ENCODE measurements at places on chromosomes 12 and 14.

GRCh38 chr14:72525087-72525915 is 368.6 kb downstream of the DPF3 start:
- DNase-seq, result no peak

GRCh38 chr12:47891356-47891755 is 13.4 kb downstream of the VDR start:
- no peak for DNase-seq

GRCh38 chr14:35849122-35849521 is 23.0 kb downstream of the BRMS1L start:
- no peak for DNase-seq

DNA sequence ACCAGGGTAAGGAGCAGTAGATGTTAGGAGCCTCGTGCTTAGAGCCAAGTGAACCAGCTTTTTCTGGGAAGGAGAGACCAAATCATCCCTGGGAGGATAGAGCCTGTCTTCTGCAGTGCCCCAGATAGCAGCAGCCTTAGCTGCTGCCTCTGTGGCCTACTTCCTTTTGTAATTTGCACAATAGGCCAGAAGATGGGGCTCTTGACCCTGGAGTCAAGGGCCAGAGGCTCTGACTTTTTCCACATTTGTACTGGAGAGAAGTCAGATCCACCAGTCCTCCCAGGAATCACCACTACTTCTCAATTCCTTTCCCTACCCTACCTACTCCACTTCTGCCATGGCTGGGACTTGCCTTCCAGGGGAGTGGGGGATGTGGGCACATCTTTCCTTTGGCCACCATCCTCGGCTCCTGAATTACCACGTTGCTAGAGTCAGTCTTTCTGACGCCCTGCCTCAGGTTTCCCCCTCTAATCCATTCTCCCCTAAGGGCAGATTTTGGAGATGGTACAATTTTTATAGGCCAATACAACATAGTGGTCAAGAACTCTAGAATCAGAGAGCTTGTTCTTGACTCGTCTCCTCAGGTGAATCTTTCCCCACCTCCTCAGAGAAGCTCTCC is 3.3 kb upstream of the SLC4A8 start:
- peak; percentile 65 for DNase-seq

- no peak for DNase-seq
Observed at GRCh38 chr12:50924131-50924438, 28.3 kb upstream of the HIGD1C start.

GRCh38 chr12:89185889-89186288 is 166.4 kb downstream of the DUSP6 start:
- DNase-seq, result no peak

All from activated naive CD4-positive, alpha-beta T cell treated with anti-CD3 and anti-CD28 coated beads, Interleukin-2, amount 10 ng/mL, durations not matched to agents 7 days and 5 days (primary cell).